Lower lobe of right lung (tissue), 2 donors: ENCODE measurements at places on chromosomes 3 and 15. TPM values are rescaled to one million over a fixed set of nuclear protein-coding genes. Genes with fewer than 3 reads are reported as not detected.

Gene ANKRD63
- total RNA-seq = not detected

DNA sequence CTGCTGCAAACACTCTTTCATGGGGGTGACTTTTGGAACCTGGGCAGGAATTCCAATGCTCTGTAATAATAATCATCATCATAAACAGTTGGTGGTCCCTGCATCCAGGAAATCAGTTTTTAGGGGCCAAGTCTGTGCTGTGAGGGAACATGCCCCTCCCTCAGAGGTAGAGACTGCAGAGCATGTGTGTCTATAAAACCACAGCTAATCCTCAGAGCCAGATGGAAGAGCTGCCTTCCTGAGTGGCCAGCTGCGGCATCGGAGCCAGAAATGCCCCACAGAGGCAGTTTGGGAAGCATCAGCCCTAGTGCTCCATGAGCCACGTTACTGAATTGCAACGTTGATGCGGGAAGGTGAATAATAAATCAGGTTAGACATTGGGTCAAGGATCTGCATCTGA is 12.9 kb upstream of the TPM1 start:
- peaks cover 4% of the 10 kb centered on the region for H3K4me1 ChIP-seq
- no peak overlapping the region for H3K4me3 ChIP-seq
- H3K27me3 ChIP-seq = no peaks in the 10 kb centered on the region
- no peak overlapping the region for H3K27ac ChIP-seq
- no peak for DNase-seq

DNA sequence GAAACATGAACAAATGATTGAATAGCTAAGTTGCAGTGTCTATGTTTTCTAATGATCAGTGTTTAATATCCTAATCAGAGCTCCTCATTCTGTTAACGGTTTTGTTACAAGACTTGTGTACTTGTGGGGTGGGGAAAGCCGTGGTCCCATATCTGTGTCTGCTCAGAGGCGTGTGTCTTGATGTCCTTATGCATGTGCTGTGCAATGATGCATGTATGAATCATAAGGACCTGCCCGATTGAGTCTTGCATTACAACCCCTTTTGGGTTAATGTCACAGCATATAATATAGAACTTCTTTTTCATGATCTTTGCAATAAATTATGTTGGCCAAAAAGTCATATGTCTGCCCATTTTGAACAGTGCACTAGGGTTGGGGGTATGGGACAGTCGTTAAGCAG is 233.4 kb downstream of the ITPR1 start:
- H3K36me3 ChIP-seq = peaks cover 27% of the 10 kb centered on the region
- H3K4me1 ChIP-seq = peaks cover 31% of the 10 kb centered on the region
- no peak overlapping the region for H3K4me3 ChIP-seq
- no peak overlapping the region for H3K27ac ChIP-seq
- no peak for DNase-seq

DNA sequence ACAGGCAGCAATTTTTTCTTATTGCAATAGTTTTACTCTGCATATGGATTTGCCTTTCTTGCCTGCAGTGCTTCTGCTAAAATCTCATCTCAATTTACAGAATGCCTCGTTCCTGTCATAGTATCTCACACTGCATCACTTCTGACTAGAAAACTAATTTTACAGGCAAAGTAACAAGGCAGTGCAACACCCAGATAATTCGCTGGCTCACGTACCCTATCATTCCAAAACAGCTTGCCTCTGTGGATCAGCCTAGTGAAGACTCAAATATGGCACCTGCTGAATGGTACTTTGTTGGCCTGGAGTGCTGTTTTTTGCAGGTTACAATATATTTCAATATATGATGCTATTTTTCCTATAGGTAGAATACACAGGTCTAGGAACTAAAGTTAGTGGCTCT is 5.3 kb downstream of the EIF5A2 start:
- no peak for DNase-seq
- peaks cover 5% of the 10 kb centered on the region for H3K27me3 ChIP-seq
- no peaks in the 10 kb centered on the region for H3K36me3 ChIP-seq
- peaks cover 9% of the 10 kb centered on the region for H3K4me1 ChIP-seq
- H3K27ac ChIP-seq = no peak overlapping the region
- H3K4me3 ChIP-seq = no peak overlapping the region

- no peak overlapping the region for H3K4me3 ChIP-seq
- H3K36me3 ChIP-seq = no peaks in the 10 kb centered on the region
- no peak for DNase-seq
- no peaks in the 10 kb centered on the region for H3K27me3 ChIP-seq
These were observed 65.3 kb downstream of the ADAMTS17 start for GRCh38 chr15:100276506-100276905.
